ENCODE measurements at places on chromosomes 6 and 20.

- no peak for DNase-seq
These were observed 423.3 kb downstream of the QKI start for GRCh38 chr6:163837691-163838431.

DNA sequence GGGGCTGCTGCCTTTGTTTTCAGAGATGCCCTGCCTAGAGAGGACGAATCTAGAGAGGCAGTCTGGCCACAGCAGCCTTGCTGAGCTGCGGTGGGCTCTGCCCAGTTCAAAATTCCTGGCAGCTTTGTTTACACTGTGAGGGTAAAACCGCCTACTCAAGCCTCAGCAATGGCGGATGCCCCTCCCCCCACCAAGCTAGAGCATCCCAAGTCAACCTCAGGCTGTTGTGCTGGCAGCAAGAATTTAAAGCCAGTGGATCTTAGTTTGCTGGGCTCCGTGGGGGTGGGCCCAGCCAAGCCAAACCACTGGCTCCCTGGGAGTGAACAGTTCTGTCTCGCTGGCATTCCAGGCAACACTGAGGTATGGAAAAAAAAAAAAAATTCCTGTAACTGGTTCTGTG is 970.9 kb downstream of the TBC1D32 start:
- DNase-seq = no peak

DNA sequence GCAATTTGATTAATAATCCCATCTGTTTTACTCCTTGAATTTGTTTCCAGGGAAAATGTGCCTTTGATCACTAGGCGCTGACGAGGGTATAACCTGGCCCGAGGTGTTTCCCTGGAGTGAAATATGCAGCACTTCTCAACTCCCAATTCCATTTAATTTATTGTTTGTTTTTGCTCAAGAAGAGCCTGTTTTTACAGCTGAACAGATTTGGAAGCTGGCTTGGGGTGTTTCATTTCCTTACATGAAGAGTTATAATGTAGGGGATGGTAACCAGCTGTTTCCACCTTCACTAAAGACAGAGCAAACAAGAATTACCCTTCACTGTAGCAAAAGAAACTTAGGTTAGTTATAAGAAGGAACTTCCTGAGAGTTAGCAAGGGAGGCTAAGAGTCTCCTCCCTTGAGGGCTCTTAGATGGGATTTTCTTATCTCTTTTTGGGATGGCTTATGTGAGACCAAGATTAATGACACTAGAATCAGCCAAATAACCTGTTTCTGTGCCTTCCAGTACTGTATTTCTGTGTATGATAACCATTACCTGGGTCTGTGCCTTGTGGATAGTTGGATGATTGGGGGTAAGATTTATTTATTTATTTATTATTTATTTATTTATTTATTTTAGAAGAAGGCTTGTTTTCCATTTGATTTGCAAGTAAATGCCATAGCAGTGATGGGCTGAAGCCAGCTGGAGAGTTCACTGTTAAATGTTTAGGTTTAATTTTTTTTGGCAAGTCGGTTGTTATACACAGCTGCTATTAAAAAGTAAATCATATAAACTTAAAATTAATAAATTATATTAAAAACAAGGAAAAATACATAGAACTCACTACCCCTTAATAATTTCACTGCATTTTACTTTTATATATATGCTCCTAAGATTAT is 162.2 kb upstream of the BMP2 start:
- no peak for DNase-seq

DNA sequence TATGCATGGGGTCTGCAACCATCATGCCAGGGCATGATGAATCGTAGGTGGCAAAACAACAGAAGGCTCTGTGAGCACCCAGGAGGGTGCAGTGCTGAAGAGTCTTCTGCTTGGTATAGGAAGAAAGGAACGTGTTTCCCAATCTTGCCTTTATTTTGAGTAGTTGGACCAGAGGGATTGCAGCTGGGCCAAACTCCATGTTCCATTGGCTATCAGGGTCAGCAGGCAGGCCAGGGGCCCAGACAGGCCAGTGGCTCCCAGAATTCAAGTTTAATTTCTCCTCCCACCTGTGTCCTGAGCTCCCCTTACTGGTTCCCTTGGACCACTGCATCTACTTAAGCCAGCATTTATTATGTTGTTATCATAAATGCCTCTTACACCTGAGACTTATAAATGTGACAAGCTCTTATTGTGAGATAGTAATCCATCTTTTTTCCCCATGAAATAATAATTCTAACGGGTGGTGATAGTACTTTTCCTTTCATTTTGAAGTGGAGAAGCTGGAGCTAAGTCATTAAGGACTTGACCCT is 918 bp upstream of the TRIM38 start:
- no peak for DNase-seq

DNA sequence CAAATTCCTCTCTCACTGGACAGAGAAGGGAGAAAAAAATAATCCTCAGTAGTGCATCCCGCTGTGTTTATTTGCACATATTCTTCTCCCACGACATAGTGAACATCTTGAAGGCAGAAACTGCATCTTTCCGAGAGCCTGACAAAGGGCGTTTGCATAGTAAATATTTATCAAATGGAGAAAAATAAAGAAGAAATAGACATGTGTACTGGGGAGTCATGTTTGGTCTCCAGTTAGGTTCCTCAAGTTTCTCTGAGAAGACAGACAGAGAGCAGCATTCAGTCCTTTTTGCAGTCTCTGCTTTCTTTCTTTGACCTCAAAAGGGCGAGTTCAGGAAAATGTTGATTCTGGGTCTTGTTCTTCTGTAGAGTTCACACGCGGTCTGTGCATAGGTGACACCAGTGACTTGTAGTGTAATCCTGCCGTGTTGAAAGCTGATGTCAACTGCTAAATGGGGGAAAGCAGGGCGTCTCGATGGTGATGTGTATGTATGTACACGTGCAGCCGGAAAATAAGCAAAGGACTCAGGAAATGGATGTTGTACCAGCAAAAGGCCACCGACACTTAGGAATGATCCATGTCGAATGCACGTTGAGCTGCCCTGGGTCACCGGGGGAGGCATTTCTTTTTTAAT is 285.6 kb downstream of the ZNF217 start:
- no peak for DNase-seq

DNA sequence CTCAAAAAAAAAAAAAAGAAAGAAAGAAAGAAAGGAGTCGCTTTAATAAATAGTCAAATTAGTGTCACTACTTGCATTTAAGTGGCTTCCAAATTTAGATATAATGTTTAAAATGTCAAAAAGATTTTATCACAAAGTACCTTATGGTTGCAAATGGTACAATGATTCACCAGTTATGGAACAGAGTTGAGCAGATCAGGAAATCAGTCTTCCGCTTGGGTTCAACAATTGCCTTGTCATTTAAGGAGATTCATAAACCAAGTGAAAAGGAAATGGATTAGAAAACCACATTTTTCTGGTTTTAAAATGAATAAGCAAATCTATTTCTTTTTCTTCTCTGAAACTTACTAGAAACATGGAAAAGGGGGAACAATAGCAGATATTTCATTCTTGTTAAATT is 94.8 kb upstream of the PTPRT start:
- DNase-seq = no peak

GRCh38 chr20:25532015-25532751 is 53.1 kb downstream of the NINL start:
- no peak for DNase-seq

DNA sequence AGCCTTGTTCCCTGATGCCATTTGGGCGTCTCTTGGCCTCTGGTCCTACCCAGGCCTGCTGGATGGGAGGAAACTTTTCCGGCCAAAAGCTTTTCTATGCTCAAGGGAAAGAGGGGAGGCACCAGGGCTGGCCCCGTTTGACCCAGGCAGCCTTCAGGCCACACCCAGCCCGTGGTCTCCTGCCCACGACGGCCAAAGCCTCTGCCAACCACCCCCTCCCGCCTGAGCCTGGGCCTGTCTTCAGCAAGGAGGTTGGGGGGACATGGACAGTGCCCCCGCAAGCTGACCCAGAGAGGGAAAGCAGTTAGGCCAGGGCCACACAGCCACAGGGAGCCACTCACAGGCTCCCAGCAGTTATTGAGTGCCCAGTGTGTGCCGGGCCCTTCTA is 49.5 kb downstream of the SRC start:
- DNase-seq = no peak
